ENCODE measurements at places on chromosomes 1 and 21. TPM values are rescaled to one million over a fixed set of nuclear protein-coding genes. Genes with fewer than 3 reads are reported as not detected.

The IL23R gene
- 0.04 TPM for total RNA-seq

The EFNA4 gene
- total RNA-seq, result 7.5 TPM

The S100A7 gene
- not detected for total RNA-seq

The DIO1 gene
- not detected for total RNA-seq

The OLFM3 gene
- 0.40 TPM for total RNA-seq

The TLCD4 gene
- 11.1 TPM for total RNA-seq

The OPRD1 gene
- total RNA-seq, result 0.27 TPM

The EXO5 gene
- total RNA-seq, result 7.5 TPM

Measured in muscle of leg (tissue), 16 donors.